SJSA1 (cell line): ENCODE measurements at places on chromosomes 1 and 21.

GRCh38 chr1:31422505-31423319 is 9.7 kb downstream of the SERINC2 start:
- peak; percentile 84 for DNase-seq

GRCh38 chr21:43275421-43276211 is 106.8 kb downstream of the CRYAA start:
- DNase-seq, result no peak

DNA sequence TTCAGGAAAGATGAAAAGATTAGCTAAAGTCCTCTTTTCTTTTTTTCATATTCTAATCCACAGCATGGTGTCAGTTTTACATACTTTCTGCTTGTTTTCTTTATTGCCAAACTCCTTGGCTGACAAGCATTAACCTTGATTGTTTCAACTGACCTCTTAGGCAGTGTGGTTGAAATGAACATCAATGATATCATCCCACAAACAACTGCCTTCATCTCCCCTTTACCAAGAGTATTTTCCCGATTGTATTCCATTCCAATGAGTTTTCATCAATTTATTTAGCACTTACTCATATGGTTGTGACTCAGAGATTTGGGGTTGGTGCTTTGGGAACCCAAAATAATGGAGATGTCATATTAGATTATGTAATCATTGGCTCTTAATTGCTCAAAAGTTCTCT is 71.8 kb downstream of the SPAG17 start:
- DNase-seq, result peak; percentile 21

DNA sequence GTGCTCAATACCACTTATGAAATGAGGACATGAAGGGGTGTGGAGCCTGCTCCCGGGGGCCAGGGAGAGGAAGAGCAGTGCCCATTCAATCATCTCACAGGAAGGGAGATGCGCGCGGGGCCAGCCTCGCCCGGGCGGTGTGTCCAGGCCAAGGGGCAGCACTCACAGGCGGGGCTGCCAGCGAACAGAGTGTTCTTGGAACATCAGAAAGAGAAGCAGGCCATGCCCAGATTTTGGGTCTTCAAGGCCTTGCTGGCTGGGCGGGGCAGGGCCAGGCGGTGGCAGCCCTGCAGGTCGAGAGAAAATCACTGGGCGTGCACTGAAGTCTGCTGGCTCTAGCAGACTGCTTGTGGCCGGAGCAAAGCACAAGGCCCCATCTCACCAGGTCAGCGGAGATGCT is 168.6 kb downstream of the PRDM16 start:
- DNase-seq, result no peak

GRCh38 chr1:230855886-230856285 is 12.4 kb downstream of the C1orf198 start:
- peak; percentile 53 for DNase-seq

GRCh38 chr1:162087574-162087973 is 18.1 kb downstream of the NOS1AP start:
- DNase-seq, result no peak

DNA sequence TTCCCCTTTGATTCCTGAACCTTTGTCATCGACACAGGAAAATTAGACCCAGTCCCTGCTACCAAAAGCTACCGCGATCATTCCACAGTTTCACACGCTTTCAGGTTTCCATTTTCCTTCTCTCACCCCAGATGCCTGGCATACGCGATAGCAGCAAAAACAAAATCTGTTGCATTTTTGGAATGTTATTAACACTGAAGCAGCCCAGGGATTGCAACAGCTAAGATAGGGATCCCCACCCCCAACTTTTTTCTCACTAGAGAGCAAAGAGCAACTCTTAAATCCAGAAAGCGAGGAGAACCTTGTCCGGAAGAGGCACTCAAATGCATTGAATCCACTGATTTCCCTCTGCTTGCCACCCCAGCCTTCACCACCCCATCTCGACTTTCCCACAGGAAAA is 8.9 kb downstream of the OVAAL start:
- no peak for DNase-seq

GRCh38 chr1:6245086-6245868 is 1.3 kb downstream of the HES3 start:
- peak; percentile 82 for DNase-seq

DNA sequence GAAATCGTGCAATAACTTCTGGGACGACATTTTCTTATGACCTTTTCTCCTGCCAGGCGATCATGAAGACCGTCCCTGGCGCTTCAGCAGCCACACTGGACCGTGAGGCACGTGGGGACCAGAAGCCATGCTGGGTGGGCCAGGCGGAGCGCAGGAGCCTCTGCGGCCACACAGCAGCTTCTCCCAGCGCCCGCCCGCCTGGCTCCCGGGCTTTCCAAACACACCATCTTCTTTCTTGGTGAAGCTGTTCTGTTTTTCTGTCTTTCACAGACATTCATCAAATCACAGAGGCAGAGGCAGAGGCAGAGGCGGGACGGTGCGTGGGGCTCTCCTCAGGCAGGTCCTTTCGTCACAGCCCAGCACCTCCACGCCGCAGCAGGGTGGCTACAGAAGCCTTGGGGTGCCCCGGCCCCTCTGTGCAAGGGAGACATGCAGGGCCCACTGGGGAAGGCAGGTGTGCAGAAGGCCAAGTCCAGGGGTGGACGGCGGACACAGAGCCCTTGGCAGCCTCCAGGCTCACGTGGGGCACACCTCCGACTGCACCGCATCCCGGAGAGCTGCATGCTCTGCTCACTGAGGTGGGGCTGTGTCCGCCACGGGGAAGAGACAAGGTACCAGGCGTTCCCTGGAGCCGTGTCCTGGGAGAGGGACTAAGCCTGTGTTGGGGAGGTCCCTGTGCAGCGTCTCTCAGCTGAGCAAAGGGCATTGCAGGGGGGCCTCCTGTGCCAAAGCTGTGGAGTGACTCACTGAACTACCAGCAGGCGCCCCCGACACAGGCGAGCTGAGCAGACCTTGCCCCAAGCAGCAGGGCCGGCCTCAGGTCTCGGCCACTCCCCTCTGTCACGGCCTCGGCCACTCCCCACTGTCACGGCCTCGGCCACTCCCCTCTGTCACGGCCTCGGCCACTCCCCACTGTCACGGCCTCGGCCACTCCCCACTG is 2.6 kb upstream of the TMEM240 start:
- no peak for DNase-seq

GRCh38 chr1:3399732-3400131 is 54.7 kb upstream of the ARHGEF16 start:
- no peak for DNase-seq

- no peak for DNase-seq
These were observed 64.4 kb downstream of the CDC7 start for GRCh38 chr1:91564888-91565701.

GRCh38 chr1:100861379-100861778 is 33.3 kb downstream of the EXTL2 start:
- no peak for DNase-seq

- DNase-seq, result peak; percentile 16
These were observed 26.9 kb upstream of the LRRC3 start for GRCh38 chr21:44428281-44428960.

- no peak for DNase-seq
These were observed 25.7 kb downstream of the COQ8A start for GRCh38 chr1:226965581-226966440.
